AG08396 (cell line): ENCODE measurements at places on chromosomes 11 and 22.
A peak's percentile ranks its signal among the peaks of the same experiment; 100 is the strongest.

GRCh38 chr11:65571940-65572339, 398 bp upstream of the FAM89B start:
- no peak for DNase-seq

GRCh38 chr11:20364341-20364792, 853 bp downstream of the HTATIP2 start:
- no peak for DNase-seq

GRCh38 chr11:48063424-48063978, 83.1 kb downstream of the PTPRJ start:
- peak; percentile 88 for DNase-seq

DNA sequence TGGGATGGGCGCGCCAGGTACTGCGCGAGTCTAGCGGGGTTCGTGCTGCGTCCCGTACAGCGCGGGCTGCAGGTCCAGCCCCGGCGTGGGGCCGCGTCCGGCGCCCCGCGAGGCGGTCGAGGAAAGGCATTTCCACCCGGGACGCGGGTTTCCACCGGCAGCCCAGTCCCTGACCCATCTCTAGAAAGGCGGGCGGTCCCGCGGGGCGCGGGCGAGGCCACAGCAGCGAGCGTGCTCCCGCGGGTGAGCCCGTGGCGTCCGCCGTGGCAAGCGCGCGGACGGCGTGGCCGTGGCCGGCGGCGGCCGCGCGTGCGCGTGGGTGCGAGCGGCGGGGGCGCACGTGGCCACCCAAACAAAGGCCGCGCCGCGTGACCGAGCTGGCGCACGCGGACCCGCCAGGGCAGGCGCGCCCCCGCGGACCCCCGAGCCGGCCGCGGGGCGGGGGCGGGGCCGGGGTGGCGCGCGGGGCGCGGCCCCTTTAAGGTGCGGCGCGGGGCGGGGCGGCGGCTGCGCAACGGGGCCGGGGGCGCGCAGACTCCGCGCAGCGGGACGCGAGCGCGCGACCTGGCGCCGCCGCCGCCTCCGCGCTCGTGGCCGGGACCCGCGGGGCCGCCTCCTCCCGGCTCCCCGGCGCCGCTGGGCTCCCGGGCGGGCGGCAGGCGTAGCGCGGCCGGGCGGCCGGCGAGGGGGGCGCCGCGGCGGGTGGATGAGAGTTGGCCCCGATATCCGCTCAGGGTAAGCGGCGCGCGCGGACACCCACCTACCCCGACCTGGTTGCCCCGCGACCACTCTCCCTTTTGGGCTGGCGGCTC, 39.3 kb upstream of the CELSR1 start:
- peak; percentile 94 for DNase-seq
